ENCODE measurements at places on chromosomes 11 and 22. TPM values are rescaled to one million over a fixed set of nuclear protein-coding genes. Genes with fewer than 3 reads are reported as not detected.
A peak's percentile ranks its signal among the peaks of the same experiment; 100 is the strongest.

The C22orf31 gene
- not detected for total RNA-seq

The CLDN5 gene
- total RNA-seq: not detected

DNA sequence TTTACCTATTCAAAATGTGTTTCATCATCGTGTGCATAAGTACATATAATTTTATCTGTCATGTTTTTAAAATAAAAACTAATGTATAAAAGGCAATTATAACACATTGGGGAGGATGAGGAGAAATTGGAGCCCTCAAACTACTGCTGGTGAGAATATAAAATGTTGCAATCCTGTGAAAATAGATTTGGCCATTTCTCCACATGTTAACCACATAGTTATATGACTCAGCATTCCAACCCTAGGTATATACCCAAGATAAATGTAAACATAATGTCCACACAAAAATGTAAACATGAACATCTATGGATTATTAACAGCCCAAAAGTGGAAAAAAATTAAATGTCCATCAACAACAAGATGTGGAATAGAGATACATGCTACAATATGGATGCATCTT lies 928.0 kb upstream of the FAT3 start:
- no peak overlapping the region for H3K27ac ChIP-seq
- peaks cover 9% of the 10 kb centered on the region for H3K4me1 ChIP-seq
- no peaks in the 10 kb centered on the region for H3K36me3 ChIP-seq
- no peak for DNase-seq
- no peaks in the 10 kb centered on the region for H3K27me3 ChIP-seq

DNA sequence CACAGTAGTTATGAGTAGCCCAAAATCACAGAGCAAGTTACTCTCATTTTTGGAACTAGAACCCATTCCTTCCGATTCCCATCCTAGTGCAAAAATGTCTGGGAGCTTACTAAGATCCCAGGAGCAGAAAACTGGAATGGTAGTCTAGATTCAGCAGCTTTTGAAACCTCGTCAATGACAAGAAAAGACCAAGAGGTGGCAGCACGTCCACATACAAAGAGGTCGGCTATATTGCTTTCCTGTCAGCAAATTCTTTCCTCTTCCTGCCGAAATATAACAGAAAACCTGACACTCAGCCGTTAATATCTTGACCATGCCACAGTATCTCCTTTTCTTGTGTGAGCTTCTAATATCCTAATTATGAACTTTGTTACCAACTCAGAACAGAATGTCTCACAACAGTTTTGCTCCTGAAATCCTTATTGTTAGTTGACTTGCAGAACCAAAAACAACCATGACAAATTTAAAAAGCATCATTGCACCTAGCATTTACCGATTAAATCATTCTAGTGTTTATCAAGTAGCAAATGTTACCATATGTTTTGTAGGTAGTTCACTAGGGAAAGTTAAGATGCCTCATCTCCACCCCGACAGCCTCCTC lies 92.8 kb upstream of the OR9G4 start:
- no peak overlapping the region for H3K4me3 ChIP-seq
- no peaks in the 10 kb centered on the region for H3K36me3 ChIP-seq
- H3K27me3 ChIP-seq: no peaks in the 10 kb centered on the region
- H3K4me1 ChIP-seq: peaks cover 4% of the 10 kb centered on the region

DNA sequence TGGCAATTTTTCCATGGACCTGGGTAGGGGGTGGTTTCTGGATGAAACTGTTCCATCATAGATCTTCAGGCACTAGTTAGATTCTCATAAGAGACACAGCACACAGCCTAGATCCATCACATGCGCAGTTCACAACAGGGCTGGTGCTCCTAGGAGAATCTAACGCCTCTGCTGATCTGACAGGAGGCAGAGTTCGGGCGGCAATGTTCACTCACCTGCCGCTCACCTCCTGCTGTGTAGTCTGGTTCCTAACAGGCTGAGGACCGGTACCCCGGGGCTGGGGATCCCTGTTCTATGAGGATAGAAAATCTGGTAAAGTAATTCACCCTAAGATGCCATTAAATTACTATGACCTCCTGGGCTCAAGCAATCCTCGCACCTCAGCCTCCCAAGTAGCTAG lies 318.0 kb downstream of the KIRREL3 start:
- H3K36me3 ChIP-seq: no peaks in the 10 kb centered on the region
- H3K4me1 ChIP-seq: no peaks in the 10 kb centered on the region
- no peak overlapping the region for H3K4me3 ChIP-seq

The CEND1 gene
- 0.62 TPM for total RNA-seq

GRCh38 chr11:34564406-34564805 lies 50.8 kb upstream of the ELF5 start:
- no peaks in the 10 kb centered on the region for H3K36me3 ChIP-seq
- peak; percentile 57 for DNase-seq
- H3K27ac ChIP-seq: no peak overlapping the region
- no peaks in the 10 kb centered on the region for H3K27me3 ChIP-seq

The MFRP gene
- total RNA-seq: not detected

The ZFTA gene
- 31.2 TPM for total RNA-seq

The AQP11 gene
- 0.48 TPM for total RNA-seq

The TMEM121B gene
- 1.9 TPM for total RNA-seq

Measured in astrocyte (in vitro differentiated cells and primary cell).